ENCODE measurements at places on chromosomes 4 and X. TPM values are rescaled to one million over a fixed set of nuclear protein-coding genes. Genes with fewer than 3 reads are reported as not detected.

TCEAL6 gene
- polyA plus RNA-seq: not detected

- DNase-seq: no peak
- no peaks in the 10 kb centered on the region for H3K4me1 ChIP-seq
- no peaks in the 10 kb centered on the region for H3K27me3 ChIP-seq
- H3K4me3 ChIP-seq: no peak overlapping the region
Measured at GRCh38 chrX:6813836-6814370, 279.0 kb upstream of the VCX3A start.

ABCB7 gene
- 17.8 TPM for polyA plus RNA-seq

EPGN gene
- not detected for polyA plus RNA-seq

DNA sequence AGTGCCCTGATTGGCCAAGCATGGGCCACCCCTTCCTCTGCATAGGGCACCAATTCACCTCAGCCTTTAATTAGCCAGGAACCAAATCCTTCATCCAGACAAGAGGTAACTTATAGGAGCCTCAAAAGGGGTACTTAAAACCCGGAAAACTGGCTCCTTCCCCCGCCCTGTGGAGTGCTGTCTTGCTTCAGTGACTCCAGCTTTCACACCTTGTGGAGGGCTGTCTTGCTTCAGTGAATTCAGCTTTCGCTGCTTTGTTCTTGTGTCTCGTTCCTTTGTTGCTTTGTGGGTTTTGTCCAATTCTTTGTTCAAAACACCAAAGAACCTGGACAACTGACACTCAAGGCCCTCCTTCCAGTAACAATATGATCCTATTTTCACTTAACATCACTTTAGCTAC, 82.2 kb upstream of the FRG1 start:
- no peaks in the 10 kb centered on the region for H3K27me3 ChIP-seq
- H3K27ac ChIP-seq: no peak overlapping the region
- H3K36me3 ChIP-seq: no peaks in the 10 kb centered on the region
- H3K4me3 ChIP-seq: no peak overlapping the region
- DNase-seq: no peak

- no peaks in the 10 kb centered on the region for H3K27me3 ChIP-seq
- no peaks in the 10 kb centered on the region for H3K36me3 ChIP-seq
- H3K4me1 ChIP-seq: no peaks in the 10 kb centered on the region
Measured at GRCh38 chrX:151902813-151903591, 9.7 kb upstream of the MAGEA4 start.

GRCh38 chr4:36249610-36250009, 5.3 kb upstream of the ARAP2 start:
- H3K27me3 ChIP-seq: no peaks in the 10 kb centered on the region

GRCh38 chr4:1993169-1993516, 15.6 kb downstream of the NELFA start:
- H3K4me3 ChIP-seq: no peak overlapping the region
- H3K27me3 ChIP-seq: no peaks in the 10 kb centered on the region
- DNase-seq: no peak
- H3K36me3 ChIP-seq: peaks cover 31% of the 10 kb centered on the region
- no peaks in the 10 kb centered on the region for H3K4me1 ChIP-seq

ARHGAP24 gene
- polyA plus RNA-seq: 12.5 TPM

GRCh38 chr4:5678977-5679376, 29.4 kb downstream of the EVC2 start:
- H3K4me1 ChIP-seq: no peaks in the 10 kb centered on the region
- H3K4me3 ChIP-seq: no peak overlapping the region
- H3K36me3 ChIP-seq: no peaks in the 10 kb centered on the region
- no peaks in the 10 kb centered on the region for H3K27me3 ChIP-seq
- no peak for DNase-seq
- H3K27ac ChIP-seq: no peak overlapping the region

MFAP3L gene
- polyA plus RNA-seq: 0.18 TPM

GRCh38 chrX:12868747-12869146, 1.9 kb downstream of the TLR7 start:
- peaks cover 11% of the 10 kb centered on the region for H3K27me3 ChIP-seq
- no peak for DNase-seq
- peaks cover 5% of the 10 kb centered on the region for H3K36me3 ChIP-seq
- H3K27ac ChIP-seq: peak overlapping the region; percentile 67
- peak overlapping the region; percentile 42 for H3K4me3 ChIP-seq

- no peak for DNase-seq
- H3K27me3 ChIP-seq: no peaks in the 10 kb centered on the region
- no peak overlapping the region for H3K27ac ChIP-seq
- H3K4me1 ChIP-seq: no peaks in the 10 kb centered on the region
- H3K4me3 ChIP-seq: no peak overlapping the region
- no peaks in the 10 kb centered on the region for H3K36me3 ChIP-seq
Measured at GRCh38 chrX:112819813-112820212, 20.8 kb downstream of the AMOT start.

RPL36A gene
- 875 TPM for polyA plus RNA-seq

SLC9B1 gene
- 0.13 TPM for polyA plus RNA-seq

- no peak overlapping the region for H3K4me3 ChIP-seq
- no peaks in the 10 kb centered on the region for H3K4me1 ChIP-seq
- no peaks in the 10 kb centered on the region for H3K27me3 ChIP-seq
- H3K27ac ChIP-seq: no peak overlapping the region
Measured at GRCh38 chr4:180999217-180999616, 1244.0 kb upstream of the TENM3 start.

GRCh38 chrX:10744007-10744406, 123.6 kb upstream of the MID1 start:
- H3K27me3 ChIP-seq: no peaks in the 10 kb centered on the region
- H3K4me1 ChIP-seq: no peaks in the 10 kb centered on the region
- H3K27ac ChIP-seq: no peak overlapping the region
- H3K4me3 ChIP-seq: no peak overlapping the region

- H3K27ac ChIP-seq: peak overlapping the region; percentile 99
- peak; percentile 99 for DNase-seq
Measured at GRCh38 chr4:121696170-121696580, 605 bp downstream of the ANXA5 start.

DUSP21 gene
- not detected for polyA plus RNA-seq

DNA sequence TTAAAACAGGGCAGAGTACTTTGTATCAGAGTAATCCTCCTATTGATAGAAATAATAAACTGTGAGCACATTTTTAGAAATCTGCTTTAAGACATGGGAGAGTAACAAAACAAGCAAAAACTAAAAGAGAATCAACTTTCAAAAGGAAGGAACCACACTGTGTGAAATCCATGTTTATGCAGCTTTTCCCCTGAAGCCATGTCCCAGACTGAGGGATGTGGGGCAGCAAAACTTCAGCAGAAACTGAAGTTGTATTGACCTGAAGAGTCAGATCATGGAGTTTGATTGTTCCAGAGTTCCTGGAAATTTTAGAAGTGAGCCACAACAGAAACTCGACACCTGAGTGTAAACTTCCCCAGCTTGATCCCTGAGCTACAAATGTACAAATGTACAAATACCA, 53.2 kb downstream of the COMMD8 start:
- H3K27me3 ChIP-seq: no peaks in the 10 kb centered on the region
- no peaks in the 10 kb centered on the region for H3K36me3 ChIP-seq
- H3K4me3 ChIP-seq: no peak overlapping the region
- H3K27ac ChIP-seq: no peak overlapping the region

DNA sequence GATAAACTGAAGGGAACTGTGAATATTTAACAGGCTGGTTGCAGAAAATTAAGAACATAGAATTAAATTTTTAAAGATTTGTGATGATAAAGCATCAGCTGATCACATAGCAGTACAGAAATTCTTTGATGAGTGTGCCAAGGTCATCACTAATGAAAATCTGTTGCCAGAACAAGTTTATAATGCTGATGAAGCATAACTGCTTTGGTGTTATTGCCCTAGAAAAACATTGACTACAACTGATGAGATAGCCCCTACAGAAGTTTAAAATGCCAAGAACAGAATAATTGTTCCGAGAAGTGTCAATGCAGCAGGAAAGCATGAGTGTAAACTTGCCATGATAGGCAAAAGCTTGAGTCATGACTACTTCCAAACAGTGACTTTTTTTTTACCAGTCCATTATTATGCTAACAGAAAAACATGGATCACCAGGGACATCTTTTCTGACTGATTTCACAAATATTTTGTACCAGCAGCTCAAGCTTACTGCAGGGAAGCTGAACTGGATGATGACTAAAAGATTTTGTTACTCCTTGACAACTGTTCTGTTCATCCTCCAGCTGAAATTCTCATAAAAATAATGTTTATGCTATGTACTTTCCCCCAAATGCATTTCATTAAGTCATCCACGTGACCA, 1136.6 kb downstream of the FAT4 start:
- no peak overlapping the region for H3K27ac ChIP-seq
- no peak for DNase-seq
- H3K27me3 ChIP-seq: no peaks in the 10 kb centered on the region
- no peaks in the 10 kb centered on the region for H3K4me1 ChIP-seq
- no peak overlapping the region for H3K4me3 ChIP-seq
